Stimulated activated CD4-positive, alpha-beta T cell treated with anti-CD3 and anti-CD28 coated beads, Interleukin-4, amount 100 ng/mL, for 48 hours (primary cell): ENCODE measurements at places on chromosomes 1 and 21.

- no peak for DNase-seq
Measured at GRCh38 chr1:218585511-218586184, 240.5 kb downstream of the TGFB2 start.

DNA sequence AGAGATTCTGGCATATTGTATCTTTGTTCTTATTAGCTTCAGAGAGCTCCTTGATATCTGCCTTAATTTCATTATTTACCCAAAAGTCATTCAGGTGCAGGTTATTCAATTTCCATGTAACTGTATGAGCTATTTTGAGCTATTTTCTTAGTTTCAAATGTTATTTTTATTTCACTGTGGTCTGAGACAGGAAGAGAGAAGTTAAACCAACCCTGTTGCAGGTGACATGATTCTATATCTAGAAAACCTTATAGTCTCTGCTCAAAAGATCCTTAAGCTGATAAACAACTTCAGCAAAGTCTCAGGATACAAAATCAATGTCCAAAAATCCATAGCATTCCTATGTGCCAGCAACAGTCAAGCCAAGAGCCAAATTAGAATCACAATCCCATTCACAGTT, 1644.0 kb upstream of the B3GALT2 start:
- DNase-seq: no peak

DNA sequence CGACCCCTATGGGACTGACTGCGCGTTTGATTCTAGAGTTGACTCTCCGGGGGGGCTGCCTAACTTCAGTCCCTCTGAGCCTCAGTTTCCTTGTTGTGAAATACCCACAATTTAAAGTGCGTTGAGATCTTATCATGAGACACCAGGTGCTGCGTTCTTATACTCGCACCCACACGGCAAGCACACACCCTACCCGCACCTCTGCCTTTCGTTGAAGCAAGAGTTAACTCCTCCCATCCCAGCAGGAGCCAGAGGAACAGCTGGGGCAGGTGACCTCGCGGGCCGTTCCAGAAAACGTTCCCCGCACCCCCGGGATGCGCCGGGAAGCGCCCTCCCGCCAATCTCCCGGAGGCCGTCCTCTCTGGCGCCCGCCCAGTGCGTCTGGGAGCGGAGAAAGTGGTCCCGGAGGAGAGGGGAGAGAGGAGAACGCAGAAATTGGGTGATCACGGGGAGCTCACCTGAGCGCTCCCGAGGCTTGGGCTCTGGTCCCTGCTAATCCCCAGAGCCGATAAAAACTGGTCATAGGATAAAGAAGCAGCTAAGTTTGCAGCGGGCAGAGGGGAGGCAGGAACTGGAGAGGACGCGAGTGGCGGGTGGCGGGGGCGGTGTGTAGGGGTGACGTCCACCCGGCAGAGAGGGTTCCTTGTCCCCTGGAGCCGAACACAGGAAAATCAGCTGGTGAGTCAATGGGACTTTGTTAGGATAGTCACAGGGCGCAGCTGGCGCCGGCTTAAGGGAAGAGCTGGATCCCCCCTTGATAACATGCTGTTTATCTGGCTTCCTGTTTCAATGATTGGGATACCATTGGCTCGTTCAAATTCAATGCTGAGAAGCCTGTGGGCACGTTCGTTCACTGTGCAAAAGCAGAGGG, 869 bp downstream of the NAV1 start:
- DNase-seq: no peak

DNA sequence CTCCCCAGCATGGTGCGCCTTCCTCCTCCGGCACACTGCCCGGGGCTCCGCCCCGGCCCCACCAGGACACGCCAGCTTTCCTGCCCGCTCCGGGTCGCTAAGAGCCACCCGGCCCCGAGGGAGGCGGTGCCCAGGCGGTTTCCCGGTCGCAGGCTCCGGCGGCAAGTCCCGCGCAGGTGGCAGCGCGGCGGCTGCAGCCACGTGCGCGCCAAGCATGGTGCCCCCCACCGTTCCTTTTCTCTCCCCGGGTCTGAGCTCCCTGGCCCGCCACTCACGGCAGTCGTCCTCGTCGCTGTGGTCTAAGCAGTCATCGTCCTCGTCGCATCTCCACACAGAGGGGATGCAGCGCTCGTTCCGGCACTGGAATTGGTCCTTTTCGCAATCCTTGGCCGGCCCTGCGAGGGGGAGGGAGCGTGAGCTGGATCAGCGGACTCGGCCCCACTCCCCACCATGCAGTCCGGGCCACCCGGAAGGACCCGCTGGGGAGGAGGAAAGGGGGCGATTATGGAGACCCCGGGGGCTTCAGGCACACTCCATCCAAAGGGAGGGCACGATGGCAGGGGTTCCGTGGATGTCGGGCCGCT, 1.2 kb downstream of the LRP8 start:
- no peak for DNase-seq

DNA sequence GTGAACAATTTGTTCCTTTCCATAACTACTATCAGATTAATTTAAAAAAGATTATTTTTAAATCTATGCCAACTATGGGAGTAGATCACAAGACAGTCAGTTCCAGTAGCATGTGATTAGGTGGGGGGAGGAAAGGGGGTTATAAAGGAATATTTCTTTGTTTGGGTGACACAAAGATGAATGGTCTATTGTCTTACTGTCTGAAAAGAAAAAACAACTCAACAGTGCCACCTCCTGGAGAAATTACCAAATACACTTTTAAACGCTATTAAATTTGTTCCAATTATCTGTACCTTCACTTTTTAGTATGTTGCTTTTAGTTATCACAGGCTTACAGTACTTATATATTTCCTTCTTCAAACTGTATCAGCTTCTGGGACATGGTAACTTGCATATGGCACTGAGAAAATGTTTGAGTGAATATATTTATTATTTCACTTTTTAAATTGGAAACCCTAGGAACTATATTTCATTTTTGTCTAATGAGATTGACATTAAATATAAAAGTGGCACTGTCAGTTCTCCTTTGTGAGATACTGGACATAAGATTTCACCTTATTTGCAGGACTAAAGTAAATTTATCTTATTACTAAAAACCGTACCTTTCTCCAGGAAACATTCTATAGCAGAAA, 1.7 kb upstream of the SORT1 start:
- no peak for DNase-seq

GRCh38 chr1:239112101-239112935, 274.1 kb upstream of the CHRM3 start:
- no peak for DNase-seq

DNA sequence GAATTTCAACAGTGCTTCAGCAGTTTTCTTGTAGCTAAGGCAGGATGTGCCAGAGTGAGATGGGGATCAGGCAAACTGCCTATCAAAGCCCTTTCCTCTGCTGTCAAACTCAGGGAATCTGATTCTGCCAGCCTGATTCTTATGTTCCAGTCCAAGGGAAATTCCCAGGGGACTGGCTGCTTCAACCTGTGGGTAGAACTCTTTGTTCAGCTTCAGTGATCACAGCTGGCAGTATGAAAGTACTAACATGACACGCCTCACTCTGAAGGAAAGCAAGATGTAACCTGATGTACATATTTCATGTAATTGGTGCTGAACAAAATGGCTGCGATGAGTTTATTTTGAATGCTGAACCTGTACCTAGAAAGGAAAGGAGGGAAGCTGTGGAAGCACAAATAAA, 40.1 kb upstream of the SLC5A9 start:
- DNase-seq: no peak

DNA sequence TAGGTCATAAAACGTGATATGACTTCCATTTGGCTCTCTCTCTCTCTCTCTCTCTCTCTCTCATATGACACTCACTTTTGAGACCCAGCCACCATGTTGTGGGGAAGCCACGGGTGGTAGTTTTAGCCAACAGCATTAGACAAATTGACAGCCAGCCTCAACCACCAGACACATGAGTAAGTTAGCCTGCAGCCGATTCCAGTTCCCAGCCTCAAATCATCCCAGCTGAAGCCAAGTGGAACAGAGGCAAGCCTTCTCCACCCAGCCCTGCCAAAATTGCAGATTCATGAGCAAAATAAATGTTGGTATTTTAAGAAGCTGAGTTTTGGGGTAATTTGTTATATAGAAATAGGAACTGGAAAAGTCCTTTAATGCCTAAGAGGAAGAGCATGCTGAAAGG, 98.0 kb upstream of the DNAH14 start:
- DNase-seq: no peak

GRCh38 chr1:152884085-152884484, 6.0 kb downstream of the SMCP start:
- DNase-seq: no peak

- peak; percentile 82 for DNase-seq
Measured at GRCh38 chr1:40338745-40339419, 21.8 kb upstream of the COL9A2 start.

DNA sequence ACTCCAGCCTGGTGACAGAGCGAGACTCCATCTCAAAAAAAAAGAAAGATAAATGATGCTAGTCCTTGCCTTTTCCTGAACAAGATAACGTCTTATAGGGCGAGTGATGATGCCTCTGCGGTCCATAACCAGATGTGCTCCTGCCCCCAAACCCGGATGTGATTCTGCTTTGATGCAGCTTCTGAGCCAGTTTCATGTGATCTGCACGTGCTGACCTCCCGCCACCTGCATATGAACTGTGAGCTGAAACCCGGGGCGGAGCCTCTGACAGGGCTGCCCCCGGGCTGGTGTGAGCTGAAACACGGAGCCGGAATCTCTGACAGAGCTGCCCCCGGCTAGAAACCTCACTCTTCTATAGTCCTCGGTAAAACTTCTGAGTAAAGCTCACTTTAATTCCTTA, 1.3 kb downstream of the KRTAP12-4 start:
- no peak for DNase-seq

- peak; percentile 62 for DNase-seq
Measured at GRCh38 chr1:110203021-110203661, 7.0 kb upstream of the KCNC4 start.

GRCh38 chr1:167248707-167249642, 28.3 kb downstream of the POU2F1 start:
- no peak for DNase-seq

DNA sequence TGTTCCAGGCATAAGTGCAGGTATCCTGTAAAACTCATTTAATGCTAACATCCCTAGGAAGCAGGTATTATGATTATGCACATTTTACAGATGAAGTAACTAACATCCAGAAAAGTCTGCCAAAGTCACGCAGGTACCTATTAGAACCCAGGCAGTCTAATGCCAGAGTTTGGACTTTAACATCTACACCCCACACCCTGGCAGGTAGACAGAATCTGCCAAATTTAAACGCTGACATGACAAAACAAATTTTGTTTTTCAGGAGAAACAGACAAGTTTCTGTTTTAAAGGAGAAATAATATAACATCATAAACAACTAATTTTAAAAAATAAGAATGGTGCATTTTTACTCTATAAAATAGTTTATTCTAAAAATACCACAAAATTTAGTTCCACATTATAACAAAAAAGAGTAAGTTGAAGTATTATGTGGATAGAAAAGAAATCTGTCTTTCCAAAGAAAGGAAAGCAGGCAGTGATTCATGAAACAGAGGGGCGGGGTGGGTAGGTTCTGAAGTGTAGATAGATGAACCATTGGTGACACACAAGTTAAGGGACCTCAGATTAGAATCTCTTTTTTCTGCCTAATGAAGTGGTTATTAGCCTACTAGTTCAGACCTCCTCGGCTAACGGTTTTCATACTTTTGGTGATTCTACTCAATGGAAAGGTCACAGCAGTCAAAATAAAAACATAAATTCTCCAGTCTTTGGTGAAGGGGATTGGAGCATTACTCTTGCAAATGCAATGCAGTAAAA, 1.7 kb downstream of the ASPM start:
- no peak for DNase-seq

GRCh38 chr1:88876573-88877365, 14.6 kb downstream of the GTF2B start:
- no peak for DNase-seq

DNA sequence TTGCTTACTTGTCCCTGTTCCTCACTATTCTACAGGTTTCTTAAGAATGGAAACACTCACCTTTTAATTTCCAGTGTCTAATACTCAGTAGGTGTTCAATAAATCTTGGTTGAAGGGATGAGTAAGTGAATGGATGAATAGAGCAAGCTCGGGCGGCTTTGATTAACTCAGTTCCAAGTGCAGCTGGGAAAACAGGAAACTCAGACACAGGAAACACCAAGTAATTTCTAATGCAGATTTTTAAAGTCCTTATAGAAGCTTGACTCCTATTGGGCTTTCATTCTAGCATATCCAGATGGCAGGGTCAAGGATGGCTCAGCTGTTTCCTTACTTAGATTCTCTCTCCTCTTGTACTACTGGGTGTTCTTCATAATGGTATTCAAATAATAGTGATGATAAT, 14.0 kb downstream of the CAMK1G start:
- DNase-seq: no peak

GRCh38 chr1:6273380-6273891, 12.5 kb upstream of the GPR153 start:
- DNase-seq: no peak

DNA sequence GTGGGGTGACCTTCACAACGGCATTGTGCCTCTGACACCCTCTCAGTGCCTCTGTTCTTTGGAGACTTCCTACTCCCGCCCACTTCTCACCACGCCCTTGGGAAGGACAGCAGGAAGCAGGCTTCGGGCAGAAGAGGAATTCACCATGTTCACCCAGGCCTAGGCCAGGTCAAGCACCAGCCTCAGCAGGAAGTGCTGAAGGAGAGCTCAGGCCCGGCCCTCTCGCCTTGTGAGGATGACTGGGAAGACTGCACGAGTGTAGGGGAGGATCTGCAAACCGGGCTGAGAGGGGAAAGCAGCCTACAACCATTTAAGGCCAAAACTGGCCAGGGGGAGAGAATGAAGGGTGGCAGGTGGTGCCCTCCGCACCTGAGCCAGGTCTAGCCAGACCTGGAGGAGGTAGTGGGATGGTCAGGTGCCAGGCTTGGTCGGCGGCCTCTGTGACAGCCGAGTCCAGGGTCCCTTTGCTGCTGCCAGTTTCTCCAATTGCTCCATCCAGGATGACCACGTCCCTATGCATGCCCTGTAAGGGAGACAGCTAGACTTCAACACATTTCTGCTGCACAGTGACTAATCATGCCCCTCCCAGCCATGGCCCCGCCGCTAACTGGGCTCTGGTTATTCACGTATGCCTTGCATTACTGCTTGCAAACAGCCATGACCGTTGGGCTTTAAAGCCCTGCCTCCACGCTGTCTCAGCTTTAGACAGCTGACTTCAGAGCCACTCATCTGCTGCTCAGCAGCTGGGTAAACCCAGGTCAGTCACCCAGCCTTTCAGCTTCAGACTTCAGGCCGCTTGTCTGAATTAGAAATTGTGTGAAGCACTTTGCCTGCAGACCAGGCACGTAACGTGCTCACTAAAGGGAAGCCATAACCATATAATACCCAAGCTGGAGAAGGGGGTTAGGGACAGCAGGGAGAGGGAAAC, 8.9 kb downstream of the MRTO4 start:
- DNase-seq: no peak

DNA sequence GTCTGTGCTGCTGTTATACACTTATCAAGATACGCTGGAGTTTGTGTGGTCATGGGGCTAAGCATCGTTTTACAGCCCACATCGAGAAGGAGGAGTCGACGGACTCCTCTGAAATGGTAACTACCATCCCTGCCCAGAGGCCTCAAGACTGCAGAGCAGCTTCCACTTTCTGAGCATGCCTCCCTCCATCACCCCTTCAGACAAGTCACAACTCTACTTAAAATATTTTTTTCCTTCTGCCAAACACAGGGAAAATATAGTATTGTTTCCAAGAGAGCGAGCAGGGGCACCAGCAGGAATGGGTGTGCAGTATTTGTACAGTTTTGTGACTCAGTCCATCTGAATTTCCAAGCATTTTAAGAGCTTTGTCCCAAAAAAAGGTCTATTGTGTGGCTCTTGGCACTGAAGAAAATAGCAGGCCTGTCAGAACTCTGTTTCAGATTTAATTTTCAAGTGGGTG, 14.1 kb downstream of the EVA1C start:
- no peak for DNase-seq
